Stimulated activated CD8-positive, alpha-beta memory T cell treated with anti-CD3 and anti-CD28 coated beads, Interleukin-4, amount 100 ng/mL, for 1 hour (primary cell): ENCODE measurements at places on chromosomes 2 and 18.

DNA sequence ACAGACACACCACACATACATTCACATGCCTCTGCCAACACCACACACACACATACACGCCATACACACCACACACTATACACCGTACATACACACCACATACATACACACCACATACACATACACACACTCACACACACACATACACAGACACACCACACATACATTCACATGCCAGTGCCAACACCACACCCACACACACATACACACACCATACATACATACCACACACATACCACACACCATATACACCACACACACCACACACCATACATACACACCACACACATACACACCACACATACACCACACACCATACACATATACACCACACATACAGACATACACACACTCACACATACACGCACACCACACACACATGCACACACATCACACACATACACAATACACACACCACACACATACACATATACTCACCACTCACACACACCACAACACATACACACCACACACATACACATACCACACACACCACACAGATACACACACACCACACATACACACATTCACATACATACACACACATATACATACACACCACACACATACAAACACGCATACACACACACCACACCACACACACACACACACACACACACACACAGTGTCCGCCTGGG lies 37.2 kb downstream of the MCFD2 start:
- no peak for DNase-seq

GRCh38 chr2:231161877-231162329 lies 36.5 kb upstream of the ARMC9 start:
- no peak for DNase-seq

DNA sequence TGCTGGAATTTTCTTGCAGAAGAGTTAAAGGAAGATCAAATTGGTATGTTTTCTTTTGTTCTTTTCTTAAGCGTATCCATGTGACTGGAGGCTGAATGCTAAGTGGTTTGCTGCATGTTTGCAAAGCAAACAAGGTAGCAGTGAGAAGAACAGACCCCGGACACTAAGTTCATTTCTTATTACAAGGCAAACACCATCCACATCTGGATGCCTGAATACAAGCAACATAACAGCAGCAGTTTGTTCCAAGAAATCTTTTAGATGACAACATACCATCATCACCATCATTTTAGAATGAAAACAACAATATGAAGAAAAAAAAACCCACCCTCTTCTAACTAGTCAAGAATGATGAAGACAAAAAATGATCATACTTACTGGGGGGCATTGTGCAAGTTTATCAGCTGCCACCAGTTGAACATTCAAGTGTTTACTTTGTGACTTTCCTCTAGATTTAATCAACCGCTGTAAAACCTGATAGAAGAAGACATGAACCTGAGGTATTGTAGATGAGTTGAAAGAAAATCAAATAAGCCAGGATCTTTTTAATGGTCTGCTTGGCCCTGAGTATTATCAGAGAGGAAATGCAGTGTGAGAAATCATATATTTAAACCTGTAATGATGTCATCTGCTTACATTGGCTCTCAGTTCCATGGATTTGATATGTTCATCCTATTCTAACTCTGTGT lies 25.0 kb upstream of the ARL5A start:
- no peak for DNase-seq

DNA sequence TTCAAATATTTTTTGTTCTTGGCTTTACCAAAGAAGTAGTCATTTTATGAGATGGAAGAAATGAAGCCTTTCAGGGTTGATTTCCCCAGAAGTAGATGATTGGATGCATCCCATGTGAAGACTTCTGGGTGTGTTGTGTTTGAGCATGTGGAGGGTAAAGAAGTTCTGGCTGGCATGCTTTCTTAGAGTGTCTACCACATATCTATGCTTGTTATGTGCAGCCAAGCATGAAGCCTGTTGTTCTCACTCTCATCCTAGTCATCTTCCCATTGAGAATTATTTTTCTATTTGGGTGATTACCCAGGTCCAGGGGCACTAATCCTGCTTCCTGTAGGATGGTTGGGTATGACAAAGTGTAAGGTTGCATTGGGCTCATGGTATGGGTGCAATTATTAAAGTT lies 472.9 kb downstream of the PTPRM start:
- no peak for DNase-seq

DNA sequence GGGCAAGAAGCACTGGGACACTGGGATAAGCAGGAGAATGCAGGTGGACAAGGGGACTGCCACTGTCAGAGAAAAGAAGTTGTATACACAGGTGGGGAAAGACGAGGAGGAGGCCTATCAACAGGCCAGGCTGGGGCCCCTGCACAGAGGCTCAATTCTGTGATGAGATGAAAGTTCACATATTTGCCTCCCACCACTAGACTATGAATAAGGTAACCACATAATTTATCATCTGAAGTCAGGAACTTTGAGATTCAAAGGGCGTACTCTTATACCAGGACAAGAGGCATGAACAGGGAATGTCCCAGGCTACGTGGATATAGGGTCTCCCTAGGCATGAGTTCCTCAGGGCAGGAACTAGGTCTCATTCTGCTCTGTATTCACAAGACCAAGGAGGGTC lies 34.2 kb downstream of the RNU4ATAC start:
- DNase-seq = no peak

- DNase-seq = no peak
These were observed 31.4 kb downstream of the C18orf54 start for GRCh38 chr18:54389143-54389505.

DNA sequence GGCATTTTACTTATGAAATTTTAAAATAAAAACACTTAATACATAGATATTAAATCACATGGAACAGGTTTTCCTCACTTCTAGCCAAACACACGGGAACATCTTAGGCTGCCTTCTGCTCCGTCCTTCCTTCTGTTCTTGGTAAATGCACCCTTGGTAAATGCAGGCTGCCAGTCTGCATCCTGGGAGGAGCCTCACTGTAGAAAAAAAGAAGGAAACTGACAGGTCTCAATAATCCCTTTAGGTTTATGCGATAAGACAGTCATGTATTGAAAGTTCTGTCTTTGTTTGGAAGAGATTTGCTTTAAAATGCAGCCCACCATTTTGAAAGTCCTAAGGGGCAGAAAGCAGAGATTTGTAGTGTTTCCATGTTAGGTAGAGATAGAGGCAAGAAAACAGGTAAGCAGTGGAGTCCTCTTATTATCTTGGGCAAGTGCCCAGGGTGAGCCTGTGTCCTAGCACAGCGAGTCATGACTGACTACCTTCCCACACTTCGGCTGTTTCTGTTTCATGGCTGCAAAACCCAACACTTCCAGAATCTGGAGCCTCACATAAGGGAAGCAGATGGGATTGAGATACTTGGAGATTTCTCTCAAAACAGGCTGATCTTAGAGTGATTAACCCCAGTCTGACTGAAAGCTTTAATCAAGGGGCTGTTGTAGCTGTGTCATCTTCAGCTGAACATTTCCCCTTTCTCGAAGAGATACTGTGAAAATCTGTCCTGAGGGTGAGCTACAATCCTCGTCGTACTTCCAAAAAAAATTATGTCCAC lies 131.4 kb upstream of the MAP3K20 start:
- DNase-seq = no peak

GRCh38 chr2:223580951-223581350 lies 21.2 kb downstream of the SCG2 start:
- no peak for DNase-seq

DNA sequence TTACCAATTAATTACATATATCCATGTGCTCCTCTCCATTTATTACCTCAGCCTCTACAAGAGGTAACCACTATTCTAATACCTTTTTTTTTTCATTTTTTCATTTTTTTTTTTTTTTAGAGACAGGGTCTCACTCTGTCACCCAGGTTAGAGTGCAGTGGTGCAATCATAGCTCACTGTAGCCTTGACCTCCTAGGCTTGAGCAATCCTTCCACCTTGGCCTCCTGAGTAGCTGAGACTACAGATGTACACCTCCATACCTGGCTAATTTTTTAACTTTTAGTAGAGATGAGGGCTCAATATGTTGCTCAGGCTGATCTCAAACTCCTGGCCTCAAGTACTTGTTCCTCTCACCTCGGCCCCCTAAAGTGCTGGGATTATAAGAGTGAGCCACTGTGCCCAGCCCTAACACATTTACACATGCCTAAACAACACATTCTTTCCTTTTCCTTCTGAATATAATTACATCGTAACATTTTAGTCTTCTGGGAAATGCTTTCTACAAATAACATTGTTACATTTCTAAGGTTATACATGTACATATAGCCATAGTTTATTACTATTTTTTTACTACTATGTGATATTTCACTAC lies 10.5 kb downstream of the PPIL3 start:
- no peak for DNase-seq

- no peak for DNase-seq
These were observed 3.2 kb downstream of the COA5 start for GRCh38 chr2:98605076-98605475.

DNA sequence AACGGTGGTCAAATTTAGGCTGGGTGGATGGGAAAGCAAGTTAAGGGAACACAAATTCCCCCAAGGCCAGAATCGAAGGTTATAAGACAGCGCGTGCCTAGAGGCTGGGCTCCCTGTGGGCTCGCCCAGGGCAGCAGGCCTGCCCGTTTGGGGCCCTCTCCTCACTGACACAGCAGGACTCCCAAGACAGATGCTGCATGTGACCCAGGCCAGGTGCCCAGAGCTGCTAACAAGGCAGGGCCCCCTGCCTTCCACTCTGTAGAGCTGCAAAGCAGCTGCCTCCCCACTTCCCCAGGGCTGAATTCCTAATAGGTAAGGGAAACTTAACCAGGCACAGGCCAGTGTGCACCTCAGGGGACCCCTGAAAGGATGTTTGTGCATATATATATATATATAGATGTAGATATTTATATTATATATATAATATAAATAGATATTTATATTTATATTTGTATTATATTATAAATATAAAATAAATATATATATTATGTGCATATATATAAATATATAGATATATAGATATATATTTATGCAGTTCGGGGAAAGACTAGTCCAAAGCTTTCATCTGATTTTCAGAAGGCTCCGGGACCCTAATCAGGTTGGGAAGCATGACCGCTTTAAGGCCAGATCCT lies 43.7 kb downstream of the TMEM37 start:
- no peak for DNase-seq

DNA sequence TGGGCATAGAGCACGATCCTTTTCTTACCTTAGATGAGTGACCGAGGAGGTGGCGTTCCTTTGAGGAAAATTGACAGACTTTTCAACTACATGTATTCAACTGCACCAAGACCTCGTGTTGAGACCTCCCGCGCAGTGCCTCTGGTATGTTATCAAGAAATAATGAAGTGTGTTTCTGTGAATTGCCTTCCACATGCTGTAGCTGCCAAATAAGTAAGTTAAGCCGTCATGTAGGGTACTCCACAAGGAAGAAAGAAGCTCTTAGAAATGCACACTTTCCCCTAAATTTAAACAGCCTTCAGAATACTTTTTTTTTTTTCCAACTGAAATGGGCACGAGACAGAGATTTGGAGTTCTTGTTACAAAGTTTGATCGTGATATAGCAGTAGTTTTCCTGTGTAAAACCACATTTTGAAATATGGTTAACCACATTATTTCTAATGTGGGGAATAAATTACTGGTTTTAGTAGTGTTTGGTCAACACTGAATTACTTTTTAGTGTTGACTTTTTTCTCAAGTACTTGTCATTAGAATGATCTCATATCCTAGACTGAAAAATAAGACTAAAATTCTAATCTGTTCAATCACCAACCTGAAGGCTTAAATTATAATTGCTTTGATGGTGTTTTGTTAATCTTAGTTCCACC lies 30.5 kb downstream of the PDK1 start:
- no peak for DNase-seq

GRCh38 chr18:23207191-23207955 lies 72.1 kb downstream of the CABLES1 start:
- DNase-seq = no peak

GRCh38 chr18:56309104-56309503 lies 329.3 kb downstream of the TXNL1 start:
- DNase-seq = no peak

- no peak for DNase-seq
These were observed 77.8 kb downstream of the COL6A3 start for GRCh38 chr2:237336131-237336530.

GRCh38 chr2:216349366-216349765 lies 22.9 kb downstream of the MARCHF4 start:
- no peak for DNase-seq

DNA sequence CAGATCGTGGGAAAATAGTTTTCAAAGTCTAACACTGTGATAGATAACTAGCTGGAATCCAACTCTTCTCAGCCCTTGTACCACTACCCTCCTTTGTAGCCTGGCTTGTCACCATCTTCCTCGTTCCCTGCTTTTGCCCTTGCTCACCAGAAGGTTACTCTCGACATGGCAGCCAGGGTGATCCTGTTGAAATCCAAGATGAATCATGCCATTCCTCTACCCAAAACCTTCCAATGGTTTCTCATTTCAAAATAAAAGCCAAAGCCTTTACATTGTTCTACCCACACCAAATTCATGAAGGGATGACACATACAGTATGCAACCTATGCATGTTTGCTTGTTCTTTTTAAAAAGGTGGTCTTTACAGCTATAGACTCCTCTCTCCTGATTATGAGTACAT lies 45.7 kb downstream of the STAT4 start:
- DNase-seq = no peak

DNA sequence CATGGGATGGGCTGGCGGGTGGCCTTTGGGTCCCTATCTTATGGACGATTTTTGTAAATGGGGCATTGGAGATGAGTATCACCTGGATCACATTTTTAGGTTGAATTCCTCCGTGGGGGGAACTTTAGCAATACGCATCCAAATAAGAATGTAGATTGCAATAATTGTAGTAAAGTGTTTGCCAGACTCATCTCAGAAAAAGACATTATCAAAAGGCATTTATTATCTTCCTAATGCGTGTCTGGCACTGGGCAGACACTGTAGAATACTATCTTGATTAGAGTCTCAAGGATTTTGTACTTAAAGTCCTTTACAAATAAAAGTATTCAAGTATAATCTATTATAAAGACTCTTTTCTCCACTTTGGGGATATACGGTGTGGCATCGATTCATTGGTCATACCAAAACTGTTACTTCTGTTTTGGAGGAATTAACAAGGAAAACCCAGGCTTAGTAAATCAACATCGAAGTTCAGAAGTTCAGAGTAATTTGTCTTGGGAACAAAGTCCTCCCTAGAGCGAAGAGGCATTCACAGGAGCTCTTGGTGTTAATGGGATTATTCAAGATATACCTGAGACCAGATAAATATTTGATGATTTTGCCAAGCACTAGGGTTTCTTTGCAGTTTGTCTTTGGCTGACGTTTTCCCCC lies 578 bp upstream of the ACKR3 start:
- DNase-seq = no peak

- DNase-seq = no peak
These were observed 543.0 kb upstream of the TNP1 start for GRCh38 chr2:217402761-217403383.

- no peak for DNase-seq
These were observed 317.8 kb downstream of the NRXN1 start for GRCh38 chr2:50714089-50714488.

- no peak for DNase-seq
These were observed 32.9 kb upstream of the GCG start for GRCh38 chr2:162184821-162185450.

GRCh38 chr2:168920504-168921157 lies 19.5 kb downstream of the G6PC2 start:
- no peak for DNase-seq

- no peak for DNase-seq
These were observed 672.2 kb upstream of the ACVR2A start for GRCh38 chr2:147172493-147173188.
